ENCODE measurements at places on chromosomes 7 and 10.

GRCh38 chr7:1809601-1810258 is 139.7 kb downstream of the ELFN1 start:
- no peak for DNase-seq

DNA sequence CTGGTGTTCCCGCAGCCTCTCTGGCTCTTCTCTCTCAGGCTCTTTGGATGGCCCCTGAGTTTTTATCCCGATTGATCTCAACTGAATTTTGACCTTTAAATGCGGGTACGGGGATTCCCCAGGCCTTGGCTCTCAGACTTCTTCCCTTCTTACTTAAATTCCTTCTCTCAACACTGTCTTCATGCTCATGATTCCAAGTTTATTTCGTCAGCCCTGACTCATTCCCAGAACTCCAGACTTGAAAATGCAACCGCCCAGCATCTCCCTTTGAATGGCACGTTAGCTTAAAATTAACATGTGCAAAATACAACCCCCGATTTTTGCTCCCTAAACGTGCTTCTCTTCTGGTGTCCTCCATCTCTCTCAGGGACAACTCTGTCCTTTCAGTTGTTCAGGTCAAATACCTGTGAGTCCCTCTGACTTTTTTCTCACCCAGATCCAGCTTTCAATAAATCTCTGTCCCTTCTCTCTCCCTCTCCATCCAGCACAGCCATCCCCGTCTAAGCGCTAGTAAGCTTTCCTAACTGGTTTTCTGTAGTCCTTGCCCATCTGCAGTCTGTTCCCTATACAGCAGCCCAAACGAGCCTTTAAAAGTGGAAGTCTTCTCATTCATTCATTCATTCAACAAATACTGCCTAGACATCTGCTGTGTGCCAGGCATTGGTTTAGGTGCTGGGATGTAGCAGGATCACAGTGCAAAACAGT is 7.1 kb downstream of the HECW1 start:
- no peak for DNase-seq

GRCh38 chr7:13898957-13899670 is 90.4 kb downstream of the ETV1 start:
- DNase-seq: no peak

- DNase-seq: no peak
Observed at GRCh38 chr10:132001238-132001972, 19.7 kb upstream of the BNIP3 start.

GRCh38 chr10:112919721-112920120 is 30.3 kb upstream of the TCF7L2 start:
- no peak for DNase-seq

- no peak for DNase-seq
Observed at GRCh38 chr7:38411404-38411803, 138.0 kb upstream of the TARP start.

GRCh38 chr7:80097756-80098155 is 36.9 kb upstream of the GNAI1 start:
- DNase-seq: no peak

DNA sequence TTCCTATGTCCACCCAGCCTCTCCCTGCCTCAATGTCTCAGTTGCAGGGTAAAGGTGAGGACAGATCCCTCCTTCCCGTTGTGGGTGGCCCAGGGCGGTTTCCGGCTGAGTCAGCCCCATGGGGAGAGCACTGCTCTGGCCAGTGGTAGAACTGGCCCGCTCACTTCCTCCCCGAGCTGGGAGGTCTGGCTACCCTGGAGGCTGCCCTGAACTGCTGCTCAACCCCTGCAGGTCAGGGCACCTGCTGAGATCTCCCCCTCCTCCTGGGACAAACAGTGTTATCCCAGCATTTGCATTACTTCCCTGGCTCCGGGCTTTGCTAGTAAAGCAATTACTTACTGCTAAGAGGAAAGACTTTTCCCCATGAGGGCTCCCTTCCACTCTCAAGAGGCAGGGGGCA is 21.4 kb upstream of the IMPDH1 start:
- DNase-seq: no peak

DNA sequence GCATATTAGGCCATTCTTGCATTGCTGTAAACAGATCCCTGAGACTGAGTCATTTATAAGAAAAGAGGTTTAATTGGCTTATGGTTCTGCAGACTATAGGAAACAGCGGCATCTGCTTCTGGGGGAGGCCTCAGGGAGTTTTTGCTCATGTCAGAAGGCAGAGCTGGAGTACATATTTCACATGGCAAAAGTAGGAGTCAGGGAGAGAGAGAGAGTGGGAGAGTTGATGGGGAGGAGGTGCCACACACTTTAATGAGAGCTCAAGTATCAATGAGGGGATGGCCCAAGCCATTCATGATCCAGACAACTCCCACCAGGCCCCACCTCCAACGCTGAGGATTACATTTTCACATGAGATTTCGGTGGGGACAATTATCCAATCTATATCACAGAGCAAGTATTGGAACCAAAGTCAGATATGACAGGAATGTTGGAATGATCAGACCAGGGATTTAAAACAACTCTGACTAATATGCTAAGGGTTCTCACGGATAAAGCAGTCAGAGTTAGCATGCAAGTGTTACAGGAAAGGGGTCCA is 795.3 kb upstream of the CELF2 start:
- no peak for DNase-seq

- no peak for DNase-seq
Observed at GRCh38 chr10:114874827-114875411, 53.3 kb downstream of the FHIP2A start.

DNA sequence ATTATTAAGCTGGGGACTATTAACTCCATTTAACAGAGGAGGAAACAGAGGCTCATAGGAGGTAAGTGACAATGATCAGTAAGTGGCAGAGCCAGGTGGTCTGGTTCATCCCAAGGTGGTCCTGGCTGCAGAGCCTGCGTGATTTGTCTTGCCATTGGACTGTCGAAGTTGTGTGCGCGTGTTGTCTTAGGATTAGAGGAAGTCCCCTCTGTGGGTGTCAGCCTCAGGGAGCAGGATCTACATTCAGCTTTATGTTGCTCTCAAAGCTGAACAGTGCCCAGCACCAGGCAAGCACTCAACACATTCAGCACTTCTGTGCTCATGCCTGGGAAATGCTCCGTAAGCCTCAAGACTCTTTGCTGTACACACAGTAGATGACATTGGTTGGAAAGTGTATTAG is 139.5 kb downstream of the HERPUD2 start:
- no peak for DNase-seq

- DNase-seq: no peak
Observed at GRCh38 chr10:62742536-62743061, 61.9 kb upstream of the ADO start.

DNA sequence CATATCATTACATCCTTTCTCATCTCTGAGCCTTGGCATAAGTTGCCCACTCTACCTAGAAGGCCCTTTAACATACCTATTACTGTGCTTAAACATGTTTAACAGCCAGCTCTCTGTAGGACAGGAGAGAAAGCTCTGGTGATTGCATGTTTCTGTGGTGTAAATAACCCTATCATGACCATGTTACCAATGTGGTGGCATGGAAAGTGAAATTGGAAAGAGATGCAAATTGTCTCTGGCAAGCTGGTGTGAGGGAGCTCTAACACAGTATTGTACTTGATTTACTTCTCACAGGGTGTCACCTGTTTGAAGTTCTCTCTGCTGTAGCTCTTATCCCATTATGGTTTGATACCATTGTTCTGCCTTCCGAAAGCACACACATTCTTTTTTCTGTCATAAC is 231.8 kb upstream of the DKK1 start:
- DNase-seq: no peak

- no peak for DNase-seq
Observed at GRCh38 chr10:6406220-6407033, 173.6 kb downstream of the PRKCQ start.

- DNase-seq: no peak
Observed at GRCh38 chr7:80764132-80764531, 125.7 kb downstream of the CD36 start.

DNA sequence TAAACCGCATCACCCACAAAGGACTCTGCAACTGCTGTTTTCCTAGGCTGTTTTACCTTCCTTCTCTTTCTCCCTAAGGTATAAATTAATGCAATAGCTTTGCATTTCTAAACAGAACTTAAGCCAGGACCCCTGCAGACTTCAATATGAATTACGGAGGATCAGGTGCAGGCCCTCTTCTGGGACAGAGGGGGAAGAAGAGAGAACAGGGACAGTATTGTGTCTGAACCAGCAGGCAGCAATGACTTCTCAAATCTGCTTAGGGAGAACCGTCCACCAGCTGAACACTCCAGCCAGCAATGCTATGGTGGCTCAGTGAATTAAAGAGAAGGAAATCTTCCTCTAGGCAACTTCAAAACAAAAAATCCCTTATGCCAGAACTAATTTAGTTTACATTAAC is 35.7 kb downstream of the POLR3A start:
- DNase-seq: no peak

DNA sequence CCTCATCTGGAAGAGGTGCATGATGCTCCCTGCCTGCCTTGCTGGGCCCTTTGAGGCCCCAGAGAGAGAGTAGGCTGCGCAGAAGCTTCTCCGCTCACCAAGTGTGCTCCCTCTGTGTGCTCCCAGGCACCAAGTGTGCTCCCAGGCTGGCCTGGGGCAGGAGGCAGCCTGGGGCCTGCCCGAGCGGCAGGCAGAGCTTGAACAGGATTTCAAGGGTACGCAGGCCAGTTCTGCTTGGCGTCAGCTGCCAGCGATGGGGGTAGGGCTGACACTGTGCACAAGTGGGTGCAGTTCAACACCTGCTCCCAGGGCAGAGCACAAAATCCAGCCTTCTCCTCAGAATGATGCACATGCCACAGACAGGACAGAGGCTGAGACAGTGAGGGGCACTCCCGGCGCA is 119.7 kb downstream of the FAM53B start:
- no peak for DNase-seq

GRCh38 chr7:74020390-74020789 is 7.6 kb upstream of the ELN start:
- DNase-seq: no peak

GRCh38 chr7:94738071-94738470 is 82.1 kb upstream of the SGCE start:
- no peak for DNase-seq

- DNase-seq: no peak
Observed at GRCh38 chr7:66043681-66044497, 31.7 kb upstream of the ASL start.

- DNase-seq: no peak
Observed at GRCh38 chr7:26620352-26620751, 244.0 kb downstream of the SKAP2 start.

GRCh38 chr7:21850531-21851285 is 95.0 kb downstream of the CDCA7L start:
- DNase-seq: no peak

DNA sequence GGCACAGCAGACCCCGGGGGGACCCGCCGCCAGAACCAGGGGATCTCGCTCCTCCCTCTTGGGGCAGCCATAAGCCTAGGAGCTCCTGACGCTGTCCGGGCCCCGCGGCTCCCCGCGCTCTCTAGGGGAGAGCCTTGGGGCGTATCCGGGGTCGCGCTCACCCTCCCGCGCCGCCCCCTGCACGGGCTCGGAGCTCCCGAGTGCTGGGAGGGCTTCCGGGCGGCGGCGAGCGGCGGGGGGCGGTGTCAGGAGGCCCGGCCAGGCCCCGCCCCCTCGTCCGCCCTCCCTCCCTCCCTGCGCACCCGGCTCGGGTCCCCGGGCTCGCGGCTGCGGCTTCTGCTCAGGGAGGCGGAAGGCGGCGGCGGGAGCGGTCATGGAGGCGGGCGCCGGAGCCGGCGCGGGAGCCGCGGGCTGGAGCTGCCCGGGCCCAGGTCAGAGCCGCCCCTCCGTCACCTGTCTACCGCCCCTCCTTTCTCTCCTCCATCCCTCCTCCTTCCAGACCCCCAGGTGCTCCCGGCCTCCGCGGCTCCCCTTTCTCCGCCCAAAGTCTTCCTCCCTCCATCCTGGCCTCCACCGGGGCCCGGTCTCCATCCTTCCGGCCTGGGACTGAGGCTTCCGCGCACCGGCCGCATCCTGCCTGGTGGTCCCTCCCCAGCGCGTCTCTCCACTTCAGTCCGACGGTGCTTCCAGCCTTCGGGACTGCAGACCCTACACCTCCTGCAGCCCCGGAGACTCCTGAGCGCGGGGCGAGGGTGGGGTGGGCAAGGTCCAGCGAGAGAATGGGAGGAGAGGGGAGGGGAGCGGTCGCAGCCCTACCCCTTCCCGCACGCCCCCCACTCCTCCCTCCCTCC is at the start of gene CCDC136:
CCDC136 (plus strand) TSS at position 848 of the 851 bp plus-strand sequence. CDS start 444 bp downstream, outside the sequence.
- DNase-seq: peak; percentile 56

DNA sequence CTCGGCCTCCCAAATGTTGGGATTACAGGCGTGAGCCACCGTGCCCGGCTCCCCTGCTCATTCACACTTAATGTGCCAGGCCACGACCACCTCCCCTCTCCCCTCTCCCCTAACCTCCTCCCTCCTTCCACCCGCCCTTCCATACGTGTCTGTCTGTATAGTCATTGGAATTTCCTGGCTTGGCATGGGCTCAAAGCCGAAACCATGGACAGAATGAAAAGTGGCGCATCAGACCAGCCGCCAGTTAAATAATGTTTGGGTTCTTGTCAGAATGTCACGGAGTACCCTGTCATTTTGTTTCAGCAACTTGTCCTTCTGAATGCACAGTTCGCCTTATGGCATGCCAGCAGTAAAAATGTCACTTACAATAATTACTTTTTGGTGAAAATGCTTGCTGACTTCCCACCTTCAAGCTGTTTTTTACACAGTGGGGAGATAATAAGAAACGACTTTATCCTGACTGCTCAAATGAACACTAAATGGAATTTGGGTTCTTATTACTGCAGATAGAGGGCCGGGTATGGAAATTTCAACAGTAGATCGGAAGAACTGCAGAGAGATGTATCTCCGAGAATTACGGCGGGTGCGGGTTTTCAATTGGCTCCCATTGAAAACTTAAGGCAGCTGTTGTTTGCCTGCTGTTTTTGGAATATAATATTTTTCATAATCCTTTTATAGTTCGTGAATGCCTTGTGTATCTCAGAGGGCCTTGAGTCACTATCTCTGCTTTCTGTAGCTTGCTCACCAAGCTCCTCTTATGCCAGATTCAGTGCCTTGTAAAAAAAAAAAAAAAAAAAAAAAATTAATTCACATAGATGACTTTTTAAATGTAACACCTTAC is 65.5 kb upstream of the SH2B2 start:
- DNase-seq: no peak

GRCh38 chr10:127899766-127900387 is 7.0 kb upstream of the PTPRE start:
- no peak for DNase-seq

GRCh38 chr10:133260895-133261725 is 15.6 kb downstream of the ADAM8 start:
- DNase-seq: no peak

- no peak for DNase-seq
Observed at GRCh38 chr7:22154143-22154529, 202.8 kb downstream of the RAPGEF5 start.

Measured in stimulated activated CD8-positive, alpha-beta memory T cell treated with anti-CD3 and anti-CD28 coated beads, Interleukin-12 subunit alpha, Interleukin-12 subunit beta, amount 100 ng/mL, for 1 hour (primary cell).